Common myeloid progenitor, CD34-positive (primary cell): ENCODE measurements at places on chromosomes 13 and 19.

DNA sequence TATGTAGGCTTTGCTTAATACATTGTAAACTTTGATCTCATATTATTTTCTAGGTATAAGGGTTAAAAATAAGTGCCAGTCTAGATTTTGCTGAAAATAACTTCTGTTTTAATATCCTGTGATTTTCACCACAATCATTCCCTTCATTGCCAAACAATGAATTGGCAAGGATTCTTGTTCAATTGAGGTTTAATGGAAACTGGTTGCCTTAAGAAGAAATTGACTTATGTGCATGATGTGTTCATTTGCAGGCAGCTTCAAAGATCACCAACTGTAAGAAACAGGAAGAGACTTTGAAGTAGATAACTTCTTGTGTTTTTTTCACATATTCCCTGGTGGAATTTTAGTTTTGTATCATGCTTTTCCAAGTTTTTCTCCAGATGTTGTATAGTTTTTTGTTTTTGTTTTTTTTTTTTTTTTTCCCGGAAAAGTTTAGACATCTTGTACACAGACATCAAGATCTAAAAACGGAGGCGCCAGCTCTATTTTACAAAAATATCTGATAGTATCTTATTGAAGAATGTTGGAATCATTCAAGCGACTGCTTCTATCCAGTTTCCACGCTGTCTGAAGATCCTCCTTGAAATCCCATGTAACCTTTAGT, 108.3 kb downstream of the POSTN start:
- DNase-seq, result no peak

DNA sequence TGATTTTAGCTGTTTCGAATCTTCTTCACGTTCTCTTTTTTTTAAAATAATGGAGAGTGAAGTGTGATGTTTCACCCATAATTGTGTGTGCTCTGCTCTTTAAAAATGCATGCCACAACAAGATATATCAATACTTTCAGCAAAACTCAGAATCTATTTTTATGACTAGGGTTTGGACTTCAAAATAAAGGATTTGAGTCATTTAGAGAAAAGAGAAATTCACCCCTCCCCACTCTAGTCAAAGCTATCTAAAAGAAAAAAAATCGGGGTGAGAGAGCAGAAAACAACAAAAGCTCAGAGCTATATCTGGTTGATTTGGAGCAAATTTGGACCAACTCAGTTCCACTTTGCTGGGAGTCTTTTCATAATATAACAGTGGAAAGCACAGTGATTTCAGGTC, 244.5 kb downstream of the DNAJC15 start:
- no peak for DNase-seq

DNA sequence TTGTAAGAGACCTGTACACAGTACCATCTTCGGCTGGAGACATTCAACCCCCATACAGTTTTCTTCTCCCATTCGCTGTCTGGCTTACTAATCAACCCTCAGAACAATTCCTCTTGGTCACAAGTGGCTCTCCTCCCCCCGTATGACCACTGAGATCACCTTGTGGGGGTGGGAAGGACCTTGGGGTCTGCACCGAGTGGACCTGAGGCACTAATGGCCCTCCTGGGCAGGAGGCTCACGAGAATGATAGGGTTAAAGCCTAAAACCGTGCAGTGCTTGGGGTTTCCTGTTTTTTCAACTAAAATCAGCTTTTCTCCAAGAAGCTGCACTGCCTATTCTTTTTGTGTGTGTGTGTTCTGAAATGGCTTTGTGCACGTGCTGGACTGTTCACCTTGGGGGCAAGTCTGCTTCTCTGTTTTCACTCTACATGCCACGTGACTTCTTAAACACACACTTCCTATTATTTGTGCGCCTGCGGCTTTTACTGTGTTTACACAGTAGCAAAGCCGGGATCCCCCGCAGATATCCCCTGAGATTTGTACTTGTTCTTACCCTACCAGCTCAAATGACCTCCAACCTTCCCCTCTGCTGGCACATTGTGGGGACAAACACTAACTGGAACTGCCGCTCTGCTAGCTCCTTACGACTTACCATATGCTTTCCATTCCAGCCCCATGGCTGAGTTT, 12.3 kb downstream of the RBM26 start:
- DNase-seq, result peak; percentile 71

GRCh38 chr19:42508892-42509444, 19.3 kb downstream of the CEACAM1 start:
- DNase-seq, result no peak

GRCh38 chr19:44447916-44448674, at the start of gene ZNF229:
Gene ZNF229 (minus strand): TSS chr19:44448472. CDS start chr19:44442847, 5,625 bp downstream.
- DNase-seq, result peak; percentile 98

GRCh38 chr13:46071590-46072249, 19.2 kb upstream of the ZC3H13 start:
- peak; percentile 50 for DNase-seq

GRCh38 chr19:609004-609346, 19.3 kb downstream of the HCN2 start:
- no peak for DNase-seq

GRCh38 chr19:50952910-50953309, at the start of gene KLK5:
Gene KLK5 (minus strand): TSS chr19:50953038. CDS start chr19:50952657, 381 bp downstream.
- no peak for DNase-seq

DNA sequence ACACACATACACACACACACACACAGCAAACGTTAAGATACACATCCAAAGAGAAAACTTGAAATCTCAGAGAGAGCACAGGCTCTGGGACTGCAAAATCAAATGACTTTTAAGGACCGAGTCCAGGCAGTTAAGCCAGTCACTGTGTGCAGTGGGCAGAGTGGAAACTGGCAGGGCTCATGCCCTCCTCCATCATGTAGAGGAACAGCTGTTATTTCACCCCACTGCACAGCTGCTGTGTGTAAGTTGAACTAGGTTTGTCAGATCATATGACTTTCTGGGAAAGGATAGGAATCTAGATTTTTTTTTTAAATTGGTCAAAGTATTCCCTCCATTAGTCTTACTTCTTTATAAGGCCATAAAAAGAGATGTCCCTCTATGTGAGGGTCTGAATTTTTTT, 1002.1 kb downstream of the UQCRFS1 start:
- no peak for DNase-seq

DNA sequence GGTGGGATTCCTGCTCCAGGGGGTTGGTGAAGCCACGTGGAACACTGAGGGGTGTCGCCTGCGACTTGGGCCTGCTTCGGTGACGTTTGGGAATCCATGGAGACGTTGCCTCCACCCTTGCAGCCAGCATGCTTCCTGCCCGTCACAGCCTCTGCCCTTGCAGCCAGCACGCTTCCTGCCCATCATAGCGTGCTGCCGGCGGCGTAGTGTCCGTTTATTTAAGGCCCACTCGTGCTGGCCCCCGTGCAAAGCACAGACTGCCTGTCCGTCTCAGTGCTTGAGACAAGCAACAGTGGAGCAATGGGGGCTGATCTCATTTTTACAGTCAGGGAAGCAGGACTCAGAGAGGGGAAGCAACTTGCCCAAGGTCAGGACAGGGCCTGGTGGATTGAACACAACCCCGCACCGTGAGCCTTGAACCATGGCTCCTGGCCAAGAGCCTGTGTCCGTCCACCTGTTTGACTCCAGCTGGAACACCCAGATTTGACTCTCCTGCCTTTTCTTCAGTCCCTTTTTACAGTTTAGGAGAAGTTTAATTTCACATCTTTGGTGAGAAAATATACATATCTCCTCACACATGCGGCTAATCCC, 149.6 kb downstream of the TEX29 start:
- no peak for DNase-seq

DNA sequence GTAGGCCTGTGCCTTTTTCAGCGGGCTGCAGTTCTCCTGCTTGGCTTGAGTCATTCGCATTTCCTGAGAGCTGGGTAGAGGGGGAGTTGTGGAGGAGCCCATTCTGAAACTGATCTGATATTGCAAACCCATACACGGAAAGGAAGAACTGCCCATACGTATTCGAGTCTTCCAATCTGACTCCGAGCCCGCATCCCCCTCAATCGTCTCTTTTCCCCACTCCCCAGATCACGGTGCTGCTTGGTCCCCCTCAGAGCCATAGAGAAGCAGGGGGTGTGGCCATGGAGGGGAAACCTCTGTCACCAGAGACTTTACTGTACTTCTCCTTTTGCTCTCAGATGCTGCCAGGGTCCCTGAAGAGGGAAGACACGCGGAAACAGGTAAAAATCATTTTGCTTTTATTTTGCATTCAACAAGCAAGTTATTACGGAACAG, at the start of gene CD22:
Gene CD22, plus strand, starts transcription at position 337 of the 435 bp plus-strand sequence. CDS start 2,854 bp downstream, outside the sequence.
- peak; percentile 90 for DNase-seq

DNA sequence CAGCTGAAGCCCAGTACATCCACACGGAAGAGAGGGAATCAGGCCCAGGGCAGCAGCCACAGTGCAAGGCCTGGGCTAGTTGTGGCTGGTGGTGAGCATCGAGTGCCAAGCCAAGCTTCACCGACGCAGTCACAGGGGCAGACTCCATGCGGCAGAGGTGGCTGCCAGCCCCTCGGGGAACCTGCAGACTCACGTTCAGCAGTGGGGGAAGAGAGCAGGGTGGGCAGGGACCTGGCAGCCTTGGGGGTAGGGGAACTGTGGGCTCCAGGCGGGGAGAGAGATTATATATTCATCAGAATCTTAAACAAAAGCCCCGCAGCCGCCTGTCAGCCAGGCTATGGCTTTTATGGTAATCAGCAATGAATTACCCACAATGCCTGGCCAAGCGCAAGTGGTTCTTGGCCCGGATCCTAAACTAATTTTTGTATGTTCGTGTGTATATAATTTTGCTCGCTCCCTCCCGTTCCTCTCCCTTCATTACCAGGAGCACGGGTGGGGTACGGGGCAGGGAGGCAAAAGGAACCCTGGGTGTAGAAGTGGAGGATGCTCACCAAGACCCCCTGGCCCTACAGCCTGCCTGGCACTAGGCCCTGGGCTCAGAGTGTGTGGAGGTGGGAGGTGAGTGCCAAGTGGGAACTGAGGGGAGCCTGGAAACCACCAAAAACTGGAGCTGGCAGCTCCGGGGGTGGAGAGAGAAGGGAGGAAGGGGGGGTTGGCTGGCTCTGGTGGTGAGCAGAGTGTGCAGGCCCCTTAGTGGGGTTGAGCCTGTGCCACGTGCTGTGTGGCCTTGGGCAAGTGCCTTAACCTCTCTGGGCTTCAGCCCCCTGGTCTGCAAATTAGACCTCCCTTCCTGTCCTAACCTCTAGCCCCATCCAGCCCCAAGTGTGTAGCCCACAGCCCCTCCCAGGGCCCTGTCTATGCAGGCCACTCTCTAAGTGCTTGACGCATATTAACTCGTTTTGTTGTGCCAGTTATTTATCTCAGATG, 31.9 kb downstream of the PTPRS start:
- no peak for DNase-seq

GRCh38 chr13:42494157-42494556, 79.8 kb upstream of the TNFSF11 start:
- peak; percentile 45 for DNase-seq

GRCh38 chr19:48646001-48646721, at the start of gene CA11:
Gene CA11 (minus strand): TSS chr19:48646187. CDS start chr19:48645632, 555 bp downstream.
- DNase-seq, result peak; percentile 94

GRCh38 chr13:113146750-113147149, 11.7 kb upstream of the PROZ start:
- no peak for DNase-seq

DNA sequence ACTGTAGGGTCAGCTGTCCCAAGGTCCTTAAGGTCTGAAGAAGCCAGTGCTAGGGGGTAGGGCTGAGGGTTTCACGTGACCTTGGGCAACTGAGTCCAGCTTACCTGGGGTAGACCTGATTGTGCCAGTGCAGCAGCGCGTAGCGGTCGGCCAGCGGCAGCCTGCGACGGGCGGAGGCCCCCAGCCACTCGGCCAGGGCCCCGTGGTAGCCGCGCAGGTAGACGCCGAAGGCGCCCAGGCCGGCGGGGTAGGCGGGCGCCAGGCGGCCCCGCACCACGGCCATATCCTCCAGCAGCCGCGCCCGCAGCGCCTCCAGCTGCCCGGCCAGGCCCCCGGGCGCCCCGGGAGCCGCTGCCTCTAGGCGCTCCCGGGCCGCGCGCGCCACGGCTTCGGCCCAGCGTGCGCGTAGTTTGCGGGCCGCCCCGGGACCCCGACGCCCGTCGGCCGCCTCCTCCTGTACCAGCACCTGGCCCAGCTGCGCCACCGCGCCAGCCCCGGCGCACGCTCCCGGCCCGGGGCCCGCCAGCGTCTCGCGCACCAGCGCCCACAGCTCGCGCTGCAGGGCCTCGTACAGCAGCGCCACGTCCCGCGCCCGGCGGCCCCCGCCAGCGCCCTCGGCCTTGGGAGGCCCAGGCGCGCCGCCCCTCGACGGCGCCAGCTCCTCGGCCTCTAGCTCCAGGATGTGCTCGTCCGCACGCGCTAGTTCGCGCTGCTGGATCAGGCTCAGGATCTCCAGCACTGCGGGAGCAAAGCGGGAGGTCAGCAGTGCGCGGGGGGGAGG, 10.9 kb downstream of the EXOC3L2 start:
- DNase-seq, result no peak

DNA sequence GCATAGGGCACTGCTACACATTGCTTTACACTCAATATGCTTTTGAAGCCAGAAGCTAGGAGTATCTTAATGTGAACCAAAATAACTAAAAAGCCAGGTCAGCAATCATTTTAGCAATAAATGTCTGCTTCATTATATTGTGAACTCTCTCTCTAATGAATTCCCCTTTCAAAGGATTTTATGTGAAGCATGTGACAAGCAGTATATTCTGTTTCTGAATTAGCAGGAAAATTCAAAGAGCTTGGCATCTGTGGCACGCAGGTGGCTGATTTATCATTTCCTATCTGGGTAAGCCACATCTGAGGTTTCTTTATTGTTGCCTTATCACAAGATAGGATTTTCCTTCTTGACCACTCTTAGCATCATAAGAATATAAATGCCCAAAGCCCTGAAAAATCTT, 56.8 kb upstream of the KLF12 start:
- DNase-seq, result no peak

DNA sequence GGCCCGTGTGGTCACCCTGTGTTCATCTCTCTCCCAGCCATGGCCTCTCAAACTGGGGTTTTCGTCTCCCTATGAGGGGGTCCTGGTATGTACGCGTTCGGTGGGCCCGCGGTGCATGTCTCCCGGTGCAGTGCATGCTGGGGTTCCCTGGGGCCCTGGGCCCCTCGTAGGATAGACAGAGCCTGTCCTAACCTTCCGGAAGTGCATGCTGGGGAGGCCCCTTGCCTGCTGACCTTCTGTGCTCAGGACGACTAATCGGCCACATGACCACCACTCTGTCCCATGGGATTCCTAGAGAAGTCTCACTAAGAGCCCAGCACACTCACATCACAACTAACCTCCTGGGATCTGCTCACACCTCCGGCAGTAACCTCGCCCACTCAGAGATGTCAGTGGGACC, 4.9 kb upstream of the USE1 start:
- no peak for DNase-seq

GRCh38 chr13:51286135-51287002, 53.1 kb upstream of the SERPINE3 start:
- peak; percentile 64 for DNase-seq

GRCh38 chr19:55647732-55648584, at the start of gene CCDC106:
Gene CCDC106 (plus strand): TSS chr19:55648212. CDS start chr19:55649047, 835 bp downstream.
- peak; percentile 59 for DNase-seq

- no peak for DNase-seq
These were observed 888 bp downstream of the NOTCH3 start for GRCh38 chr19:15199661-15200552.

- DNase-seq, result no peak
These were observed 15.5 kb downstream of the KLF2 start for GRCh38 chr19:16340092-16340491.

DNA sequence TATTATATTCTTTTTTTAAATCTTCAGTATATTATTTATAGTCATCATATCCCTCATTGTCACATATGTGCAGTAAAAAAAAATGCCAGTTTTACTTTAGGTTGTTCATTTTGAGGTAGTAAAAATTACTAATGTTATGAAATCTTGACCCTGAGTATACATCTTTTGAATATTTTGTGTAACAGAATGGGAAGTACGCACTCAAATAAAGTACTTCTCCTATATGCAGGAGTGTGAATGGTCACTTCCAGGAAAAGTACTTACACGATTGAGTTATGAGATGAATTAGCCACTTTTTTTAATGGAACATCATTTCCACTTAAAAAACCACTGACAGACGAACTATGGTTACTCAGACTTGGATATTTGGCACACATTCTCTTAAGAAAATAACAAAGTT, 58.5 kb downstream of the C13orf42 start:
- no peak for DNase-seq
